ENCODE measurements at places on chromosomes 13 and 19. TPM values are rescaled to one million over a fixed set of nuclear protein-coding genes. Genes with fewer than 3 reads are reported as not detected.

The PLIN5 gene
- 3.5 TPM for total RNA-seq

The IGSF23 gene
- 0.13 TPM for total RNA-seq

DNA sequence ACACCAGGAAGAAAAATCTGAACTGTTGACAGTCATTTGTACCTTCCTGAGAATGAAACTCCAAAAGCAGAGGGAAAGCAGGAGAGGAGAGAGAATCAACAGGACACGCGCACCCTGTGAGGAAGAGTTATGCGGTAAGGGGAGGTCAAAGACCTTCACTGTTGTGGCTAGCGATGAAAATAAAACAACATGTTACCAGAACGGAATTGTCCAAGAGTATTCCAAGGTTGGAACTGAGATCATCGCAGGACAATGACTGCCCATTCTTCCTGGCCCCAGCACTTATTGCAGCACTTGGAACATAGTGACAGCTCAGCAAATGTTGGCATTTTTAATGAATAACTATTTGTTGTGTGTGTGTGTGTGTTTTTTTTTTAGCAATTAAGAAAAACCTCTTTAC lies 176.0 kb upstream of the TSC22D1 start:
- peak; percentile 69 for DNase-seq

DNA sequence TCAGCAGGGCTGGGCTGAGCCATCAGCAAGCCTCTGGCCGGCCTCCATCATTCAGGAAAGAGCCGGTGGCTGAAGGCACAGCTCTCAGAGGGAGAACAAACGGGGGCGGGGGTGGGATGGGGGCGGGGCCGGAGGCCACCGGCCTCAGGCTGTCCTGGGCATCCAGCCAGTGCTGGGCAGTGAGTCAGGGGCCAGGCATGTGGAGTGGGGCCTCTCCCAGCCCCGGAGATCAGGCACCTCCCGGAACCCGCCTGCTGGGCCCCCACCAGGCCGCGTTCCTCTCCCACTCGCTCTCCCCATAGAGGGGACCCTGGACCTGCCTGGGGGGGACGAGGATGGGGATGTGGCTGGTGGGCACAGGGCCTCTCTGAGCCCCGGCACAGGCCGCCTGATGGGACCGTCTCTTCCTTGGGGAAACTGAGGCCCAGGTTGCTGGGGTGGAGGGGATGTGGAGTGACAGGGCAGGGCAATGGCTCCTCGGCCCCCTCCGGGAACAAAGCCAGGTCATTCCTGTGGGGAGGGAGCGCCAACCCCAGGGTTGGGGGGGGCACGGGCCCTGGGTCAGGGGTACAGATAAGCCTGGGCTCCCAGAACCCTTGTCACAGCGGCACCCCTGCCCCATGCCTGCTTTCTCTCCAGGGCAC lies 12.9 kb downstream of the SPC24 start:
- peak; percentile 97 for DNase-seq

DNA sequence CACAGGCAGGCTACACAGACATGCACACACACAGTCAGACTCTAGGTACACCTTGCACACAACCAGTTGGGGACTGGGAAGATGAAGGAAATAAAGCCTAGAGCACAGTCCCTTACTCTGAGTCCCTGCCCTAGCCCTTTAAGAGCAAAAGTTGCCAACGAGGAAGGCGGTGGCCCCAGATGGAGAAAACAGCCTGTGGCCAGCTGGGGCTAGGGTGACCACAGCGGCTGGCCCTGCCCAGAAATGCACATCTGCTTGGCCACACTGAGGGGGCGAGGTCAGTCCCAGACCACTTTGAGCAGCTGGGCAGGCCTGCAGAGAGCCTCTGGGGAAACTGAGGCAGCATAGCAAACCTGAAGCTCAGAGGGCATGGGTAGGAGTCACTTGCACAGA lies 52.3 kb downstream of the PTPRS start:
- DNase-seq = no peak

GRCh38 chr13:114009590-114010400 lies 35.9 kb upstream of the C13orf46 start:
- no peak for DNase-seq

DNA sequence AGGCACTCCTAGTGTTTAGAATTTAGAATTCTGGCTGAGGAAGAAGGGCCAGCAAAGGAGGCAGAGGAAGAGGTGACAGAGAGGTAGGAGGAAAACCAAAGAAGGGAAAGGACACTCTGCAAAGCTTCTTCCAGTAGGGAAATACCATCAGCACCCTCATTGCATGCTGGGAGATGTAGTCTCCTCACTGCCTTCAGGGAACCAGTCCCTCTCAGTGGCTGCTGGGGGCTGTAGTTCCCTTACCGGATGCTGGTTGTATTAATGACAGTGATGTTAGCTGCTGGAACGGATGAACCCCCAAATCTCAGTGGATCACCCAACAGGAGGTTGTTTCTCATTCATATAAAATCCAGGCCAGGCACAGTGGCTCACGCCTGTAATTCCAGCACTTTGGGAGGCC lies 10.1 kb downstream of the GRIN2D start:
- peak; percentile 56 for DNase-seq

GRCh38 chr13:39767791-39768517 lies 112.5 kb downstream of the COG6 start:
- no peak for DNase-seq

DNA sequence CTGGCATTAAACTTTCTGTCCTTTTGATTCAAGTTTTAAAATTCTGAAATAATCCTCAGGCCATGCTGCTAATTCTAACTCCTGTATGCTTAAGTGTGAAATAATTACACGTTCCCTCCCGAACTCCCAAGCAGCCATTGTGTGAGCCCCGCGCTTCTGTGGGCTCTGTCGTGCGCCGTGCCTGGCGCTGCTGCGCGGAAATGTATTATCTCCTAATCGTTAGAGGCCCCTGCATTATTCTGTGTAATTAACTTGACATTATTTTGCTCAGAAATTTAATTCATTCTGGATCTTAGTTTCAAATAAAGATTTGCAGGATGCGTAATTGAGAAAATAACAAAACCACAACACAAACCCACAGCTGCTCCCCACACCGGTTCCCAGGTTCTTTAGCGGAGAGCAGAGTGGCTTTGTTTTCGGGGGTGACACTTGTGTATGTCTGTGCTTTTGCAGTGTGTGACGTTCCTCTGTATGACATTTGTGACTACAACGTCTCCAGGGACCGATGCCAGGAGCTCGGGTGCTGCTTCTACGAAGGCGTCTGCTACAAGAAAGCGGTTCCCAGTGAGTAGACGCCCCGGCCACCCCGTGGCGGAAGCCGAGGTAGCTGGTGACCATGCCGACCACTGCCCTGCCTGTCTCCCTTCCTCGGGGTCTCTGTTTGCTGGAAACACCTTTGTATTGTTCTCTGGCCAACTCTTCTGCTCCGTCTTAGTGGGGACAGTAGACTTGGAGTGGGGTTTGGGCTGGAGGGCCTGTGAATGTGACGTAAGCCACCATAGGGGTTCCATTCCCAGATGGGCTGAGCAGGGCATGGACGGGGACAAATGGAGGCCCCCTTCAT lies 7.5 kb downstream of the TEX29 start:
- DNase-seq = no peak

- peak; percentile 64 for DNase-seq
Observed at GRCh38 chr13:96020155-96020575, 33.0 kb downstream of the UGGT2 start.

DNA sequence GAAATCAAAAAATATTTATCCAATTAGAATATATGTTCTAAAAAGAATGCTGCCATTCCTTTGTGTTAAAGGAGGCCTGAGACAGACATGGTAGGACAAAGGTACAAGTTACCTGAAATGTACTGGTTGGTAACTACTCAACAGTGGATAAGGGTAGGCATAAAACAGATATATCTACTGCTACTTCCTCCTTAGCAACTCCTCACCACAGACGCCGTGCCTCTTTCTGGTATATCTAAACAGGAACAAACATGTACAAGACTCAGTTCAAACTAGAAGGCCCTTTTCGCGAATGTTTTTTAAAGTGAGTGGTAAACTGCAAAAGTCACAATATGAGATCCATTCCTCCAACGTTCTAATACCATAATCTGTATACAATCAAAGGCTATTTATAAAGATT lies 86.9 kb downstream of the TBC1D4 start:
- DNase-seq = no peak

DNA sequence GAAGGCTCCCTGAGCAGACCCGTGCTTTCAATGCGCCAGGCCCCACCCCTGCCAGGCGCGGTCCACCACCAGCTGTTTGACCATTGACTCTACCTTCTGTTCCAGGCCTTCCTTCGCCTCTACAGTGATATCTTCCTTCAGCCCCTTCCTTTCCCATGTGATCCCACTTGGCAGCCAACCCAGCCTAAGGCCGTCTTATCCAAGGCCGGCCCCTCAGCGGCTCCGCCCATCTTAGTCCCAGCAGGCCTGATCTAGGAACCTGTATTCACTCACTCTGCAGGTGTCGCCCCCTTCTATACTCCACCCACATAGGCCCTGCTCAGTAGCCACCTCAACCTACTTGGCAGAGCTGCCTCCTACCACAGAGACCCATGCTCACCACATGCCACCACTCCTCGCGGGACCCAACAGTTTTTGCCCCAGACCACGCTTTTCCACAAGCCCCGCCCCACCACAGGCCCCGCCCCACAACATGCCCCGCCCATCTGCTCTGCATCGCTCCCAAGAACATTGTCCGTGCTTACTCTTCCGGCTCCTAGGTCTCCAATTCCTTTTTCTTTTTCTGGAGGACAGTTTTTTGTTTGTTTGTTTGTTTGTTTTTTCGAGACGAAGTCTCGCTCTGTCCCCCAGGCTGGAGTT lies 2.9 kb downstream of the RASIP1 start:
- peak; percentile 23 for DNase-seq

Data from dermis microvascular lymphatic vessel endothelial cell (primary cell).